ENCODE measurements at places on chromosomes 2 and 18.

GRCh38 chr2:215984661-215985060, 28.7 kb downstream of the MREG start:
- ATAC-seq = no peak

DNA sequence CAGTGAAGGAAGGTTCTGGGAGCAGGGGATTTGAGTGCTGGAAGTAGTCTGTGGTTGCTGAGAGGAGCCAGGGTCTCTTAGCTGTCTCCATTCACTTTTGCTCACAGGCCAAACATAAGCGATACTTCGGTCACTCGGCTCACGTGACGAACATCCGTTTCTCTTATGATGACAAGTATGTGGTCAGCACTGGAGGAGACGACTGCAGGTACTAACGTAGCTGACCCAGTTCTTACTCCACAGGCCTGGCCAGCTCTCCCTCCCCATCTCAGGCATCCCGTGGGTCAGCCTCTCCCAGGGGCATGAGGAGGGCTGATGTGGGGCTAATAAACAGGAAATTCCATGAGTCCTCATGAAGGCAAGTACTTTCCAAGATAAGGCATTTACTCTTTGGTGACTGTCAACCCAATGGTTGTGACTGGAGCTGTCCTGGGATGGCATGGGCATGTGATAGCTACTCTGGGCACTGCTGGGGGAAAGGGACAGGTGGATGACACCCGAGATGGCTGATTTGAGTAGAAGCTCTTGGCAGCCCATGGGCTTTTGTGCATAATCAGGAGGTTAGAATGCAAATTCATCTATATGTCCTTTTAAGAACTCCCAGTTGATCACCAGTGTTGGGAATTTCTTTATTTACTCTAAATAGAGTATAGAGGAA, 81.6 kb downstream of the RTN4 start:
- ATAC-seq = no peak

DNA sequence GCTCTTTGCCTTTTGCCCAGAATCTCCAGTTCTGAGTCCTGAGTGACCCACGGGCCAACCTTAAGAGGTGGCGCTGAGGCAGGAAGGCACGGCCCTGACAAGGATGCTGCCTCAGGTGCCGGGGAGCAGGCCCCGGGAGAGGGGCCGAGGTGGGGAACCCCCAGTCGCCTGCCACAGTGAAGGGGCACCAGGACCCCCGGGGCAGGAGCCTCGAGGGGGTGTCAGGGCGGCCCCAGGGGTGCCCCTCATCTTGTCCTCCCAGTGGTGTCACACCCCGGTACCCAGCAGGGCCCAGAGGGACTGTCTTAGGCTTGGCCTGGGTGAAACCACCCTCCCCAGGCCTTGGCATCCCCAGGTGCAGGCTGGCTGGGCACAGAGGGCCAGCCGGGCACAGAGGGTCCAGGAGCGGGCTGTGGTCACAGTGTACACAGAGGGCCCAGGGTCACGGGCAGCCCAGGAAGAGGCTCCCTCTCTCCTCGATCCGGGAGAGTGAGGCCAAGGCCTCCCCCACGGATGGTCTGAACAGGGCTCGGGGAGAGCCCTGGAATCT, 1.0 kb downstream of the PDCD1 start:
- ATAC-seq = no peak

DNA sequence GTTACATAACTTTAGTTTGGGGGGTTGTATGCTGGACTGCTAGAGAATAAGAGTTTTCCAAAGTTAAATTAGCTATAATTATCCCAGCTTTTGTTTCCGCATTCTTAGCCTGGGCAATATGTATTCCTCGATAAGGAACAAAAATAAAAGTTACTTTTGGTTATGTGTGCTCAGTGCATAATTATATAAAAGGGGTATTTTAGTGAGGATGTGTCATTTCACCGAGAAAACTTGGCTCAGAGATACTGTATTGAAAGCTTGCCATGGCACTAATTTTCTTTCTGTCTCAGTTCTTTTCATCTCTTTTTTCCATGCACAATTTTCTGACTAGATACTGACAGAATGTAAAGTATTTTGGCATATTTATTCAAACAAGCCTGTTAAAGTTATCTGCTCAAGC, 28.2 kb downstream of the ARHGAP15 start:
- ATAC-seq = no peak

DNA sequence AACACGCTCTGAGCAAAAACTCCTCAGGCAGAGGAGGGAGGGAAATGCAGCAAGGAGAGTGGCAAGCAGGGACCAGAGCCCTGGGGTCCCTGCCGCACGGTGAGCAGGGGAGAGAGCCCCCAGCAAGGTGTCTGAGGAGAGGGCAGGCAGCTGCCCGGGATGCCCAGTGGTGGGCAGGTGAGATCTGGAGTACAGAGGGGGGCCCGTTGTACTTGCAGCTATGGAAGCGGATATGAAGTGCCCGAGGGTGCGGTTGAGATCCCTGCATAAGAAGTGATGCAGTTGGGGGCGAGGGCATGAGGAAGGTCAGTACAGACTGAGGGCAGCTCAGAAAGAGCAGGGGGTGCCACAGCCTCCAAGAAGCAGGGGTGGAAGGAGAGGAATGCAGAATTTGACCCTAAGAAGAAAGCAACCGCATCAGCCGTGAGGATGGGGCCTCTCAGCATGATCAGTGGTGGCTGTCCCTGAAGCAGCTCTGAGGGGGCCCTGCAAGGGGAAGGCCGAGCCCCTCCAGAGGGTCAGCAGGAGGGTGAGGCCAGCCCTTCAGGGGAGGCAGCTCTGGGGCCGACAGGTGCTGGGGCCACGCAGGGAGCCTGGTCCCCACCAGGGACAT, 29.4 kb downstream of the MTERF4 start:
- no peak for ATAC-seq

- no peak for ATAC-seq
Measured at GRCh38 chr2:144085016-144085415, 434.9 kb downstream of the ZEB2 start.

GRCh38 chr18:32450874-32451273, 19.8 kb downstream of the GAREM1 start:
- ATAC-seq = no peak

- no peak for ATAC-seq
Measured at GRCh38 chr18:35180455-35180854, 60.4 kb upstream of the ZNF397 start.
